Iris pigment epithelial cell (primary cell): ENCODE measurements at places on chromosomes 12 and 14.

- DNase-seq = peak; percentile 71
Observed at GRCh38 chr14:54650331-54650958, 83.5 kb downstream of the SAMD4A start.

DNA sequence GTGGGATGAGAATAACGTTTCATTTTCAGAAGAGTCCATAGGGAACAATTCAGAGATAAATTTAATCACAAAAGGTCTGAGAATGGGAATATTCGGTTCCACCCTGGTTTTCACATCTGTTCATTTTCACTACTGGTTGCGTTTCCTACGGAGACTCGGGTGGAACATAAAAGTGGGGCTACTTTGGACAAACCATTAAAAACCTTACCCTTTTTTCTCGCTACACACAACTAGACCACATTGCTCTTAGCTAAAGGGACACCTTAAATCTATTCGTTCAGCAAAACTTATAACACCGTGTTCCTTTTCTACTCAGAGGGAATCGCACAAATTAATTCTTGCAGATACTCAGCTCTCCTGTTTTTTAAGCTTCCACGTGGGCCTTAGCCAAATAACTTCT, 1.0 kb upstream of the SUDS3 start:
- no peak for DNase-seq

DNA sequence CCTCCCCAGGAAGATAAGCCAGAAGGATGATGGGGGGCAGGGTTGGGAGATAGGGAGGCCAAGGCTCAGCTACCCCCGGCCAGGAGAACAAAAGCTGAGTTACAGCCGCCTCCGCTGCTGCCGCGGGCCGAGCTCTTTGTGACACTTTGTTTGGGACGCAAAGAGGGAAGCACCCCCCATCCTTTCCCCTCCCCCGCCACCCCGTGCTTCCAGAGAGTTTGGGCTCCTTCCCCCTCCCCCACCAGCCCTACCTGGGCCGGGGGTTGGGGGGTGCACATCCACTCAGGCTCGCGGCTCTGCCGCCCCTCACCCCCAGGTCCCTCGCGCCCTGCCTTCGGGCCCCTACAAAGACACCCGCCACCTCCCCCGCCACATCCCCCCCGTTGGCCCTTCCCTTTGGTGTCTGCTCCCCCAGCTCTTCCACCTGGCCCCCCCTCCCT, 799 bp downstream of the ZNF219 start:
- no peak for DNase-seq

GRCh38 chr14:101217616-101218371, 314.3 kb upstream of the RTL1 start:
- DNase-seq = no peak

- DNase-seq = peak; percentile 79
Observed at GRCh38 chr14:71625891-71626701, 306.1 kb upstream of the RGS6 start.

- DNase-seq = no peak
Observed at GRCh38 chr14:96956464-96957239, 159.5 kb downstream of the VRK1 start.

DNA sequence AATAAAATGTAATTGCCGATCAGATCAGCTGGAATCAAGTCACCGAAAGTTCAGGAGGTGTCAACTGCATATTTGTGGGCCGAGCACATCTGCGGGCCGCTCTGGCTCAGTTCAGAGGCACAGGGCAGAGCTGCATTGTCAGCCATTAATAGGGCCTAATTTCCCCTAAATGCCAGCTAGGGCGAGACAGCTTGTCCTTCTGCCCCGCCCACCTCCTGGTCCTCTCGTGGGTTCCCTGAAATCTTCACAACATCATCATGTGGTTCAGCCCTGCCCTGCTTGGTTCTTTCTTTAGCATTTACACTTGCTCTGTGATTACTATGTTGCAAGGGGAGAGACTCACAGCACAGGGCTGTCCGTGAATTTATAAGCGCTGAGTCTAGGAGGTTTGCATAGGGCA, 148.9 kb downstream of the CHST11 start:
- DNase-seq = peak; percentile 62

GRCh38 chr12:93674386-93674785, 2.8 kb upstream of the CRADD start:
- no peak for DNase-seq

DNA sequence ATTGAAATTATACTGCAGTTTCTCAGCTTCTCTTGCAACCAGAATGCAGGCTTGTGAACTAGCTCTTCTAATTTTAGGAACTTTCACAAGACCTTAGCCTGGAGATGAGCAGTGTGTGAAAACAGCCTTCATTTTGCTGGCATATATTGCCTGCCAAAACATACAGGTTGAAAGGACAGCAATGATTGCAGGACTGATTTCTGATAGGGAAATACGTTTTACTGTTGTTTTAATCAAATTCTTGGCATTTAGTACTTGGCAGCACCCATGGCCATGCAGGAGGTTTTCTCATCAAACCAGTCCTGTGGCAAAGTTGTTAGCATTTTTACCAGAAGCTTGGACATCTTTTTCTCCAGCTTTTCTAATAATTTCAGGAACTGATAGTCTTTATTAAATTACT, 91.9 kb upstream of the MUCL1 start:
- no peak for DNase-seq

- no peak for DNase-seq
Observed at GRCh38 chr12:108374596-108375320, 35.6 kb upstream of the CMKLR1 start.

- no peak for DNase-seq
Observed at GRCh38 chr12:84043355-84043754, 869.2 kb downstream of the SLC6A15 start.

DNA sequence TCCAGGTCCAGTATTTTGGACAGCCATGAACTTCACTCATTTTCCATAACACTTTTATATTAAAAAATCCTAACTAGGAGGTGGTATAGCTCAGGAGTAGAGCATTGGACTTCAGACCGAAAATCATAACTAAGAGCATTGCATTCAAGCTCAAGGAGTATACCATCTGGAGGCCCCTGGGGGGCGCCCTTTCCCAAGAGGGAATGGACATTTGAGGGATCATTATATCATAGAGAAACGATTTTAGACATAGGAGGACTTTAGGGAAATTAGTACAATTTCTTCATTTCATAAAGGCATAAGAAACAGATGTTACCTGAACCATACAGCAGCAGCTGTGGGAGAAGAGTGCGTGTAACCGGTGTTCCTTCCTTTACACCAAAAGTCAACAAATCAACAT, 5.2 kb upstream of the ATG14 start:
- DNase-seq = no peak

DNA sequence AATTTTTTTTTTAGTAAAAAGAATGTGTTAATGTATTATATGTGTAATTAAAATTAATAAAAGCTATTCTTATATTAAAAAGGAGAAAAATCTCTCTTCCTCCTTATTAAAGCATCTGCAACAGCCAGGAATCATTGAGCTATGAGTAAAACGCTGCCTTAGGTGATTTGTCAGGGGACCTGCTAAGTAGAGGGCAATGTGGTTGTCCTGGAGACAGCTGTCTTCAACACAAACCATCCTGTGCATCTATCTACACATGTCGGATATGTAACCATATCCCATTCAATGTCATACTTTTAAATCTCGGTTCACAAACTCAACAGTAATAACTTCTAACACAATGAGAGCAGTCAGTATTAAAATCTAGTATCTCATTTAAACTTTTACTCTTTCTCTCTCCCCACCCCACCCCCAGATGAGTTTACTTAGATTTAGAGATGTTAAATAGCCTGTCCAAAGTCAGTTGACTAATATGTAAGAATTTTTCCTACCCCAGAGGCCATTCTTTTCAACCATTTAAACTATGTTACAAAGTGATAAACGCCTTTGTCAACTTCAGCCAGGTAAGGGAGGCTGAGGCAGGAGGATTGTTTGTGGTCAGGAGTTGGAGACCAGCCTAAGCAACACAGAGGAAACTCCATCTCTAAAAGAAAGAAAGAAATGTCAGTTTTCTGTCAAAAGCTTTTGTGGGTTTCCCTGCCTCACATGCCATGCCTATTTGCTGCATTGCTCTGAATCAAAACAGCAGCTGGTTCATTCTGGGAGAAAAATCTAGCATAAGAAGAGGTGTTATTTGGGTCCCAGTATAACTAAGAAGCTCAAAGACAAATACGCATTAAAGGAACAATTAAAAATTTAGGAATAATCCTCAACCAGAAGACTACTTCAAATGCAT, 413.7 kb upstream of the CCDC196 start:
- no peak for DNase-seq

DNA sequence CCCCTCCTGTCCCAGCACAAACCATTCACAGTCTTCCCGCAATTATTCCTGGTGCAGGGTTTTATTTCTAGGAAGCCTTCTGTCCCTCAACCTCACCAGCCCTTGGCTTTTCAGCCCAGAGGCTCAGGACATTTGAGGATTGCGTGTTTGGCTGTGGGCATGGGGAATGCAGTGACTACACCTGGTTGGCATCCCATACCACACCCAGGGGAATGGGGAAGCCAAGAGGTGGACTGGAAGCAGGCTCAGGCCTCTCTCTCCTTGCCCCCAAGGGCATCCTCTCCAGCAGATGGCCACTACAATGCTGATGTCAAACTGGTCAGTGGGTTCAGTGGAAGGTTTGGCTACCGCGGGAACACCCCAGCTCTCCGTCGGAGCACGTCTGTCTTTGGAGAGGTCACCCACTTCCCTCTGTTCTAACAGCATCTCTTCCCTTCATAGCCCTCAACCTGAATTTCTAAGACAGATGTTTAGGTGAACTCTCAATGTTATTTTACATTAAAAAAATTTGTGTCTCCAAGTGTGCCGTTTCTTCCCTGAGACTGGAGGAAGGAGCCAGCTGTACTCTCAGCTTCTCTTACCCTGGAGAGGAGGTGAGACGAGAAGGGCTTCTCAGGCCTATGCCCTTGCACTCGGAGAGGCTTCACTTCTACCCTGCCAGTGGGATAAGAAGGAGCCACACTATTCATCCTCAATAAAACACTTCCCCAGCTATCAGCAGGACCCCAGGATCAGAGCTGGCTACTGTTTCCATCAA, 35.5 kb downstream of the DCAF4 start:
- DNase-seq = peak; percentile 13

DNA sequence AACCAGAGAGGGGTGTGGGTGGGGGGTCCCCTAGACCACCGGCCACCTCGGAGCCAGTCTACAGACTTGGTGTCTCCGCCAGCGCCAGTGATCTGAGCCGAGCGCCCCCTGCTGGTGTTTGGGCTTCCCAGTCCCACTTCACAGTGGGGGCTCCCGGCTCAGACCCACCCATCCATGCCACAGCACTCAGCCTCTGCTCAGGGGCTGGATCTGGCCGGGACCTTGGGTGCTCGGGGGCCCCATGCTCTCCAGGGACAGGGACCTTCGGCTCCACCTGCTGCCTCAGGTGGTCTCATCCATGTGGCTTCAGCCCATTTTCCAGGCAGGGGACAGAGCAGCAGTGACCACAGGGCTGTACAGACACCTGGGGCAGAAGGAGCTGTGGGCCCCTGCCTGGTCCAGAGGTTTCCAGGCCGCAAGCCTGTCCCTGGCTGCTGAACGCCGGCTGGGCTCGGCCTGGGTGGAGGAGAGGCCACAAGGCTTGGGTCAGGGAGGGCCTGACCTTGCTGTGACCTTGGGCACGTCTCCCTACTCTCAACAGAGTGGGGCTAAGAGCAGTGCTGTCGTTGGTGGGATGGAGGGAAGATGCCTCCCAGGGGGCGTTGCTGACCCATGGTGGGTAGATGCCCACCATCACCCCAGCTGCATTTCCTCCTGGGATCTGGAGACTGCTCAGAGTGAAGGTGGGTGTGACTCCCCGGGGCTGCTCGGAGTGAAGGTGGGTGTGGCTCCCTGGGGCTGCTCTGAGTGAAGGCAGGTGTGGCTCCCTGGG, 86.3 kb downstream of the KIF26A start:
- no peak for DNase-seq

DNA sequence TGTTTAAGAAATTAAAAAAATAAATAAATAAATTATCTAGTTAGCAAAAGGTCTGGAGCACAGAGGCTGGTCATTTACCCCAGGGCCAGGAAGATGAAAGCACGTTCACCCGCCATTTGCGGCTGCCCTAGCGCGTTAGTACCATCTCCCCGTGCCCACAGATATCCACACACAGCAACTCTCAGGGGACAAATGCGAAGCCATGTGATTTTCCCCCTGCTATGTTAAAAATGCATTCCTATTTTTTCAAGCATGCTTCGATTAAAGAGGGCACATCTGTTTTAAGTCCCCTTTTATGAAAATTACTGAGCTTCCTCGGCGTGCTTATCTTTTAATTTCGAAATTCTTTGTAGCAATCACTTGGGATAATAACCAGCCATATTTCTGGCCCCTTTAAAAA, 56.9 kb upstream of the PIWIL1 start:
- DNase-seq = no peak

DNA sequence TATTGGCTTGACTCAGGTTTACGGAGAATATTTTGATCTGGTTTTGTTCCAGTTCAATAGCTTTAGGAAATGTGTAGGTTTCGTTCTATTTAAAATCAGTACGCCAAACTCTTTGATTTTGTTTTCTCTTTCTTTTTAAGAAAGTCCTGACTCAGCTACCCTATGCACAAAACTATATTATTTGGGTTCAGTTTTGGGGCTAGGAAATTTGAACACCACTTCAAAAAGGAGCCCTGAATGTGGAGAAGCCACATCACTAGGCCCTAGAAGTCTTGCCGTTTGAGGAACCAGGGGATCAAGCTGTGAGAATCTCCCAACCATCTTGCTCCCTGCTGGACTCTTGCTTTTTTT, 168.2 kb upstream of the BCL2L14 start:
- no peak for DNase-seq

- DNase-seq = no peak
Observed at GRCh38 chr14:50615552-50615951, 52.6 kb downstream of the SAV1 start.

DNA sequence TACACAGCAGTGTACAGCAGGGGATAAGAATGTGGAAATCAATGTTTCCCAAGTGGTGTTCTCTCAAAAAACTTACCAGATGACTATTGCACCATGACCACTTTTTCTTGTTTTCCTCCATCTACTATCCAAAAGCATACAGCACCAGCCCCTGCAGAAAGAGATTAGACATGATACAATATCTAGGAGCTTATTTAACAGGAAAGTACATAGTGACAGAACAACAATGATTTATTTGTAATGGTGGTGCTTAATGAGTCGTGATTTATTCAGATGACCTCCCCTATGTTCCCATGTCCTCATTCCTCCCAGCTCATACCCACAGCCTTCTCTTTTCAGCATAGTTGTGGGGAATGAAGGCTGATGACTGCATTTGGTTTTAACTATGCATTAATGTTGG, 413.6 kb downstream of the BTG1 start:
- peak; percentile 54 for DNase-seq

- peak; percentile 65 for DNase-seq
Observed at GRCh38 chr14:68911594-68912227, 67.4 kb downstream of the ACTN1 start.
